ENCODE measurements at places on chromosomes 1 and 21.
A peak's percentile ranks its signal among the peaks of the same experiment; 100 is the strongest.

GRCh38 chr1:6303397-6304012 lies 42.6 kb upstream of the GPR153 start:
- no peak for DNase-seq

DNA sequence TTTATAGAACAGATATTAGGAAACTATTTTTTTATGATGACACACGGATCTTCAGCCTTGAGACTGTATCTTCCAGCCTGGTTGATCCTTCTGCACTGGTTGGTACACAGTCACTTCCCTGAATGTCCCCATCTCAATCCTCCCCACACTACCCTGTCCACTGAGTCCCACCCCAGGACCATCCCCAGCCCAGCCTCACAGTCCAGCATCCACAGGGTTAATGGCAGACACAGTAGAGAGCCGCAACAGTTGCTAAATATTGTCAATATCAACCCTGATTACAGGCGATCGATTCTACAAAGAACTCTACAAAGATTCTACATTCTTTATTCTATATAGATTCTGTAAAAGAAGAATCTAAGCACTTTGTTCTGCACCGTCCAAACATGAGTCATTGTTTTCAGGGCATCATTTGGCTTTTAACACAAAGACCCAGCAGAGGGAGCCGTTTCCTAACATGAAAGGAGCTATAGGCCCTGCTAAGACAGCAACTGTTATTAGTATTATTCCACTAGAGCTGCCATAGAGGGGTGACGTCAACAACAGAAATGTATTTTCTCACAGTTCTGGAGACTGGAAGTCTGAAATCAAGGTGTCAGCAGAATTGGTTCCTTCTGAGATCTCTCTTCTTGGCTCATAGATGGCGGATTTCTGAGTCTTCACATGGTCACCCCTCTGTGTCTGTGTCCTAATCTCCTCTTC lies 30.1 kb upstream of the IFNAR2 start:
- peak; percentile 73 for DNase-seq

- peak; percentile 73 for DNase-seq
Observed at GRCh38 chr1:234643111-234643849, 33.3 kb upstream of the IRF2BP2 start.

DNA sequence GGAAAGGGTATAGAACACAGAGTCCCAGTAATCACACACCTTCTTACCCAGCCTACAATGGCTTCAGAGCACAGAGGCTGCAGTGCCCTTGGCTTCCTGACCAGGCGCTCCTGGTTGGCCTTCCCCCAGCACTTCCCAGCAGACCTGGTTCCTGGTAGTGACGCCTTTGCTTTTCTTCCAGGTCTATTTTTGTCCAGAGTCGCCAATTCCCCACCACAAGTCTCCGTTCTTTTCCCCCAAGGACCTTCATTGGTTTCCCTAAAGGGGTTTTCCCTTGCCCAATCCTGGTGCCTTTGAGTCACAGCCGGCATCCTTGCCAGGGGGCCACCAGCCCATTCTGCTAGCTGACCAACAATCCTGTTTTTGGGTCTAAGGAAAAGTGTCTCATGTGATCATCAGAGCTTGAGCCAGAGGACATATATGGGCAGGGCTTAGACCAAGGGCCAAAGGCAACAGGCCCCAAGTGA lies 84.8 kb downstream of the KCNJ15 start:
- DNase-seq = no peak

DNA sequence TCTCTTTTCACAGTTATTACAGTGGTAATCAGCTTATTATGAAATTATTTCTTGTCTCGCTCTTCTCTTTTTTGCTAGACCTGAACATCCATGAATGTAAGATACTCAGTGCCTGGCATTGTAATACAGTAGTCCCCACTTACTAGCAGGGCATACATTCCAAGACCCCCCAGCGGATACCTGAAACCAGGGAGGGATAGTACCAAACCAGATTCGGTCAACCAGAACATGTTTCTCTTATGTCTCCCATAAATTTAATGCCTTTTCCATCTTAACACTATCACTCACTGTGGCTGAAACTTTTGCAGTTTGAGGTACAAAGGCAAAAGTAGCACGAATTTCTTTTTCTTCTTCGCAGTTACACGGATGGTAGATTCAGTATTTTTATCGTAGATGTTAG lies 24.6 kb upstream of the B3GALT2 start:
- DNase-seq = no peak

- DNase-seq = no peak
Observed at GRCh38 chr1:161378014-161378413, 10.3 kb upstream of the CFAP126 start.

DNA sequence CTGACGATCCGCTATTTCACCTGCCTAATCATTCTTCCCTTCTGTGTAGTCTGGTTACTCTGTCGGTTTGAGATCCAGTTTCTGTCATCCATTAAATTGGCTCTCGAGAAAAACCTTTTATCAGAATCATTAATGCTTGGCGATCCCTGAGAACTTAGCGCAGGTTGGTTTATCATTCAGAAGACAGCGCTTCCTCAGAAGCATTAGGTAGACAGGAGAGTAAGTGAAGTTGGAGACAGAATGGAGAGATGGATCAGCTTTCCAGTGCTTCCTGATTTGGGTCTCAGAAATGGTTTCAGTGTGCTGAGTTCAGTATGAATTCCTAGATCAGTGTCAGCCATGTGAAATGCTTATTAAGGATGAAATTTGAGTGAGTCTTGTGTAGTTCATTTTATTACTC lies 1.3 kb downstream of the USP1 start:
- DNase-seq = no peak

DNA sequence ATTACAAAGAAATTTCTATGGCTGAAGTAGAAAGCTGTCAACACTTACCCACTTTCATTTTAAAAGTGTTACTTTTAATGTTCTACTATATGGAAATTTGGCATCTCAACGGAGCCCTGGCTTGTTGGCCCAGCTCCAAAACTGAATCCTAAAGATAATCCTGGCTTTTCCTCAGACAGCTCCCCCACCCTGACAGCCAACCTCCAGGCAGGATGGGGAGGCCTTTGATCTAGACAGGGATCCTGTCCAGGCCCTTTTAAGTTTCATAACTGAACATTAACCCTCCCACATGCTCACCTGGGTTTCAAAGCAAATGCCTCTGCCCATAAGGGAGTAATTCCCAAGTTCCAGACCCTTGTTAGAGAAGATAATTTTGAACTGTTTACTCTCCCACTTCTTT lies 99.3 kb upstream of the RALGPS2 start:
- DNase-seq = no peak

- DNase-seq = no peak
Observed at GRCh38 chr1:54002544-54003248, 15.3 kb downstream of the LDLRAD1 start.

GRCh38 chr1:208615371-208615770 lies 371.2 kb upstream of the PLXNA2 start:
- no peak for DNase-seq

GRCh38 chr1:22137004-22137720 lies 5.7 kb downstream of the WNT4 start:
- DNase-seq = no peak

DNA sequence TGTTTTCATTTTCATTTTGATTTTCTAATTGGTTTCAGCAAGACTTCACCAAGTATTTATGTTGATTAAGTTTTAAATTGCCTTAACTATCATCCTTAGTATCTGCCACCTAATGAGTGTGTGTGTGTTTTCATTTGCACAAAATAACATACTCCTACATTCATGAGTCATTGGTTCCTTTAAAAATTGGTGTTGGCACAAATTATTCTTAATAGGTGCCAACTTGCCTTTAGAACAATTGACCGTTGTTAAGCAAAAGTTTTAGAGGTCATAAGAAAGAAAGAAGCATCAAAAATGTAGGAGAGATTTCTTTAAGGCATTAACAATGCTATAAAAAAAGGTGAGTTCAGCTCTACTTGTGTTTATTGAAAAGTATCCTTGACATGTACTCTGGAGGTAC lies 77.5 kb downstream of the FNBP1L start:
- no peak for DNase-seq

DNA sequence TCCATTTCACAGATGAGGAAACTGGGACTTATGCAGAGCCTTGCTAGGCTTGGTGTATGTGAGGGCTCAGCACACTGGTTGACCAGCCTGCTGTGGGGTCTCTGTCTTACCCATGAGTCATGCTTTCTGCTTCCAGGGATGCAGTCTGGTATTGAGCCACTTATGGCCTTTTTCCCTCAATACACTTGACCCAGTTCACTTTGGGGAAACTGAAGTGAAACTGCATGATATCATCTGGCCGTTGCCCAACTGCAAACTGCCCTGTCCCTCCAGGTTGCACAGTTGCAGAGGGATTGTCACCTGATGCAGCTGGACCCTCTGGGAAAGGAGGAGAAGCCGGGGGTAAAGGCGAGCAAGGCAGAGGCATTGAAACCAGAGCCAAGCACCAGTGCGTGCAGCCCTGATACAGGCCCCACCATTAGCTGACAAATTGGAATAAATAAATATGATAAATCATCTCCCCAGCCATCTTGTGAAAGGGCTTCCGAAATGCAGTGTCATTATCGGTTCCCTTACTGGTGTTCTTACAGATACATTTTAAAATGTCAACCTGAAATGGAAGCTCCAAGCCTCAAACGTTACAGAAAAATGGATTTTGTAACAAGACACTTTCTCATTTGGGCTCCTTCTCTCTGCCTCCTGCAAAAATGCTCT lies 39.3 kb upstream of the DUSP10 start:
- no peak for DNase-seq

- no peak for DNase-seq
Observed at GRCh38 chr1:247415423-247416361, at the start of gene NLRP3. TSS of gene NLRP3 (plus strand) at chr1:247416173. CDS start at chr1:247418801, 2,628 bp downstream.

DNA sequence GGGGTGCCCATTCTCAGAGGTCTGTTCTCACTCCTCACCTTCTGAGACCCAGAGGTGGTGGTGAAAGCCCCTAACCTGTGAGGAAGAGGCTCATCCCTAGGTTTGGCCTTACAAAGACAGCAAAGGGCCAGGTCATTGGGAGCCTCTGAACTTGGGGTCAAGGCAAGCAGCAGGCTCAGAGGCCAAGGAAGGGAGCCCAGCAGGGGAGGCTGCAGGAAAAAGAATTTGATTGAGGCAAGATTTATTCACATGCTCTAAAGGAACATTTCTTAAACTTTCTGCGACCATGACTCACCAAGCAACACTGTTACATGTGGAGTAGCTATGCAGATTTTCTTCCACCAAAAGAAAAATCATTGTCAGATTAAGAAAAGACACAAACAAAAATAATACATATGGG lies 132.5 kb upstream of the SYT6 start:
- DNase-seq = no peak

DNA sequence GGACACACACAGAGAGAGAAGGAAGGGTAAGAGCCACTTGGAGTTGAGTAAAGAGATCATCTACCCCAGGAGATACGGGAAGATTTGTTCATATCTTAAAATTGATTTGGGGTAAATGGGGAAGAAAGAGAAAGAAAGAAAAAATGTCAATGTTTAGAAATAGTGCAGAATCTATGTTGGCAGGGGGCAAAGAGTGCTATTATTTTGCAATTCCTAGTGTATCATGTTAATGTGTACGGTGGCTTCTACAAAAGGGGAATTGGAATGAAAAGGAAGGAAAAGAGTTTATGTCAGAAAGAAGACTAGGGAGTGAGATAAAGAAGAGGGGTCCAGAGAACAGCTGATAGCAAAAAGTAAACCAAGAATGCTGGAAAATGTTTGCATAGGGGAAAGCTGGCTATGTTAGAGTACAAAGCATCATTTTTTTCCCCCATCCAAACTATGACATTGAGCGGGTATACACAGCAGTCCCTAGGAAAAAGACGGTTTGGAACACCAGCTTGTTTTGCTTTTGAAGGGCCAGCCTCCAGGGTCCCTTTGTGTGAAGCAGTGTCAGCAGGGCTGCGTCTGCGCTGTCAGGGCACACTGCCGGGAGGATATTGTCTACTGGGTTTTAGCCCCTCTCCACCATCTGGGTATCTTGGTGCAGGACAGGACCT lies 10.8 kb downstream of the LRRC8D start:
- no peak for DNase-seq

GRCh38 chr21:43208561-43209332 lies 39.9 kb downstream of the CRYAA start:
- DNase-seq = no peak

DNA sequence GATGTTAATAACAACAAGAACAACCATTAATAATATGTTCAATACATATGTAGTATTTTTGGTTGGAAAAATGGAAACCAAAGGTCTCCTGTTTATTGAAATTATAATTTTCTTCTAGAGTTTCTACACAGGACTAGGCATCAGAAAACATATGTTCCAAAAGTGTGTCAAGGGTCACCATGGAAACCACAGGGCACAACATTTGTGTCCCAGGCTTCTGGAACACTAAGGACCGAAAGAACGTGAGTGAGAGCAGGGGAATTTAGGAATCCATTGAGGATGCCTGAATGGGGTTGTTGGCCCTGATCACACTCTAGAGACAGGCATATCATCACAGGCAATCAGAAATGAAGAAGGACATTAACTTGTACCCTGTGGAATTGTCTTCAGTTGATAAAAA lies 7.5 kb upstream of the CDC14A start:
- DNase-seq = no peak

DNA sequence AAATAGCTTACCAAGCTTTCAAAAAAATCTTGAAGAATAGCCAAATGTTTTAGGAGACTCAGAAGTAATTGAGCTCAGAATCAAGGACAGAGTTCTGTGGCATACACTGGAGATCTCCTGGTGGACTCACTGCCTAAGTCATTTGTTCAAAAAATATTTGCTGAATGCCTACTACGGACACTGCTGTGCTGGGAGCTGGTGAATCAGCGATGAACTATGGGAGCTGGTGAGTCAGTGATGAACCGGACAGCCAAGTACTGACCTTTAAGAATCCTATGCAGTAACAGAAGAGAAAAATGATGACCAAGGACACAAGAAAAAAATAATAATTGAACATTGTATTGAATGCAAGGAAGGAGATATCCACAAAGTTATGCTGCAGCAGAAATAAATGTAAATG lies 717.9 kb upstream of the CXADR start:
- no peak for DNase-seq
